Mesenteric fat pad (tissue), 1 donor: ENCODE measurements at places on chromosomes 12 and 14. TPM values are rescaled to one million over a fixed set of nuclear protein-coding genes. Genes with fewer than 3 reads are reported as not detected.

The OLR1 gene
- 6.2 TPM for total RNA-seq

The PLEKHG7 gene
- total RNA-seq, result not detected

DNA sequence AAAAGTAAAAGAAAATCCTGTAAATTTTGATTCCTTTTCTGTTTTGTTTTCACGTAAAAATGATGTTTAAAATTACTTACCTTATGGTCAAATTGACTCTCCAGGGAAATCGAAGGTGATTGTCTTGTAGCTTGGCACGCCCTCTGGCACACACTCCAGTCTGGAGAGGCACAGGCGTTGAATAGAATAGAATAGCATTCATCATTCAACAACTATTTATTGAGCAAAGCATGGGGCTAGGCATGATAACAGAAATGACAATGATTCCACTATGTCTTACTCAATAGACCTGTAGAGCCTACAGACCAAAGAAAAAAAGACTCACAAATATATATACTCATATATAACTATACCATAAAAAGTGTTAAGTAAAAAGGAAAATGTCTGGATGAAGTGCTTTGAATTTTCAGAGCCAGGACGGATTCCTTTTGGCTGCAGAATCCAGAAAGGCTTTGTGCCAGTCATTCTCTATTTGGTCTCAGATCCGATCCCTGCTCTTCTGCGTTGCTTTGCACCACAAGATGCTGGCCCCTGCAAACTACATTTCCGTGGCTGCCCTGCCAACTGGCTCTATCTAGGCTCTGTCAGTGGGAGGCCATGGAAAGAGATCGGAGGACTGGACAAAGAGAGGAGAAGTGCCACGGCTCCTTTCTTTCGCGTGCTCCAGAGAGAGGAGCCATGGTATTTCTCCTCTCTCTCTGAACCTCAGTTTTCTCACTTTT lies 231.8 kb downstream of the CRADD start:
- no peak for DNase-seq

GRCh38 chr12:109444259-109444658 lies 32.8 kb downstream of the KCTD10 start:
- no peak for DNase-seq

The WNT1 gene
- not detected for total RNA-seq

The CMKLR1 gene
- 26.0 TPM for total RNA-seq

The SLCO1C1 gene
- 0.55 TPM for total RNA-seq

The MIP gene
- not detected for total RNA-seq

- DNase-seq, result no peak
Observed at GRCh38 chr14:59585891-59586554, 9.4 kb upstream of the CCDC175 start.

The DNAJC22 gene
- not detected for total RNA-seq

DNA sequence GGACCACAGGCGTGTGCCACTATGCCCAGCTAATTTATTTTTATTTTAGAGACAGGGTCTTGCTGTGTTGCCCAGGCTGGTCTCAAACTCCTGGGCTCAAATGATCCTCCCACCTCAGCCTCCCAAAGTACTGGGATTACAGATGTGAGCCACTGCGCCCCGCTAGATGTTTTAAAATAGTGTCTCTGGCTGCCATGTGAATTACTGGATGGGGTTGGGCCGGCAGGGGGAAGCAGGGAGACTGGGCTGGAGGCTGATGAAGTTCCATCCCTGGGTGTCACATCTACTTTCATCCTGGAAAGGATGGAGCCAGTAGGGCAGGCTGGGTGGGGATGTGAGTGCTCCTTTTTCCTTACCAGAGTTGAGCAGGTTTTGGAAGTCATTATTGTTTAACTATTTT lies 46.1 kb downstream of the DNAH10 start:
- DNase-seq, result no peak

The SCN8A gene
- total RNA-seq, result 1.2 TPM

The RNASE4 gene
- 67.0 TPM for total RNA-seq

DNA sequence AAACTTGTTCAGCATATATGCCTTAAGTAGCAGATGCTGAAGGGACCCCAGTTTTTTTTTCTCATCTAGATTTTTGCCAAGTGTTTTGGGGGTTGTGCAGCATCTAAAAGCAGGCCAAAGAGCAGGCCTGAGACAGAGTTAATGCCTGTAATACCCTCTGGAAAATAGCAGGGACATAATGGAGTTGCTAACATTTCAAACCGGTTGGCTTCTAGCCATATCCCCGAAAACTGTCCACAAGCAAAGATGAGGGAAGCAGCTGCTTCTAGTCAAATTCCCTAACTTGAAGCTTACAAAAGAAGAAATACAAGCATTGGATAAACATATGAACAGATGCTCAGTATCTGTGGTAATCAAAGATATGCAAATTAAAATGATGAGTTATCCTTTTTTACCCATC lies 52.1 kb upstream of the AEBP2 start:
- no peak for DNase-seq

GRCh38 chr12:124518051-124518932 lies 49.1 kb downstream of the NCOR2 start:
- DNase-seq, result peak; percentile 98

DNA sequence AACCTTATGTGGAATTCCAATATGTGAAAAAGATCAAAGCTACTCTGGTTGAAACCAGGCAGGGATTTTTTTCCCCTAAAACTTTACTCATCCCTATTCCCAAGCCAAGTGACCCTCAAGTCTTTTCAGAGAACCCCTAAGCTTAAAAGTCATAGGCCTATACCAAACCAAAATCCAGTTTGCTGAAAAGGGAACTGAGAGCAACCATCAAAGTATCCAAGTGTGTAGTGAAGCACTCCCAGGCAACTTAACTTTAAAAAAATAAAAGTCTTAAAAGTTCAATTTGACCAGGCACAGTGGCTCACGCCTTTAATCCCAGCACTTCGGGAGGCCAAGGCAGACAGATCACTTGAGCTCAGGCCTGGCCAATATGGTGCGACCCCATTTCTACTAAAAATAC lies 101.2 kb upstream of the DAAM1 start:
- no peak for DNase-seq
